Activated CD4-positive, alpha-beta T cell treated with anti-CD3 and anti-CD28 coated beads, Interleukin-2, amount 10 ng/mL, durations not matched to agents 24 days and 14 days (primary cell): ENCODE measurements at places on chromosomes 5 and 9. TPM values are rescaled to one million over a fixed set of nuclear protein-coding genes. Genes with fewer than 3 reads are reported as not detected.

Gene IFNA13
- not detected in 2 replicates for total RNA-seq

DNA sequence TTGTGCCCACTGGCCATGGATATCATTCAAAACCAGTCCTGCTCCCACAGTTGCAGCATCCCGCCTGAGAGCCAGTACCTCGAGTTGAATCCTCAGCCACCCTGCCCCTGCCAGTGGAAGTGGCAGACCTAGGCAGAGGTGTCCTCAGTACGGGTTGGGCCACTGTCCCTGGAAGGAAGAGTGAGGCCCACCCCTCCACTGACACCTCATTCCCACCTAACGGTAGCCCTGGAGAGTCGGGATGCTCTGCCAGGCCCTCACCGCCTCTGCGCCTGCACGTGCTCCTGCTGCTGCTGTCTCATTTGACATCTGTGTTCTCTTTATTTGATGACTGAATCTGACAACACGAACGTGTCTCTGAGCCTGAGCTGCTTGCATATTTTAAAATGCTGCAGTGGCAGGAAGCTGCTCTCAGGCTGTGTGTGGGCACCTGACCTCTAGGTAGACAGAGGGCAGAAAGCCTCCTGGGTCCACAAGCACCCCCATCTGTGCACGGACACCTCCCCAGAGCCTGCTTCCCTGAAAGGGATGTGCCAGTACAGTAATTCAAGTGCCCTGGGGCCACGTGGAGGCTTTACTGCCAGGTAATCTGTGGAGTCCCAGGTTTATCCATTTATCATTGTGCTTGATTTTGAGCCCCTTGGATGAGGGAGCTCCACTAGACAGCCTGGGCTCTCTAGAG, 194.7 kb downstream of the CACNA1B start:
- H3K27ac ChIP-seq = no peak overlapping the region
- no peaks in the 10 kb centered on the region for H3K27me3 ChIP-seq
- no peak for DNase-seq
- H3K4me3 ChIP-seq = no peak overlapping the region

- peaks cover 5% of the 10 kb centered on the region for H3K36me3 ChIP-seq
- peaks cover 6% of the 10 kb centered on the region for H3K4me1 ChIP-seq
- H3K27ac ChIP-seq = no peak overlapping the region
These were observed 6.4 kb upstream of the DCTN4 start for GRCh38 chr5:150765011-150765798.

DNA sequence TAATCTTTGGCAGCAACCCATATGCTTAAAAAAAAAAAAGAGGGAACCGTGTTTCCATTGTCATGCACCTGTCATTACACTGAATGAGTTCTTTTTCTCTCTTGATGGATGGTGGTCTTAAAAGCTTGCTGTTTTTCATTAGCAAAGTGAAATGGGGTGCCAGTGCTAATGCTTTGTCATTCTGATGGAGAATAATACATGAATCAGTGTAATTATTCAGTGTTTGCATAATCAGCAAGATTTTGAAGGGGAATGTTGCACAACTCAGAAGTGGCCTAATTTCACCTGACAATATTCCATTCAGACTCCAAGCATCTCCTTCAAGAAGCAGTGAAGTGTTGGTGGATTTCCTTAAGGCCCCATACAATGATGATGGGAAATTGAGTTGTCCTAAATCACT, 38.1 kb downstream of the MAP1B start:
- no peaks in the 10 kb centered on the region for H3K4me1 ChIP-seq
- no peak for DNase-seq
- no peak overlapping the region for H3K4me3 ChIP-seq
- no peaks in the 10 kb centered on the region for H3K36me3 ChIP-seq
- peaks cover 53% of the 10 kb centered on the region for H3K27me3 ChIP-seq
- H3K27ac ChIP-seq = no peak overlapping the region

DNA sequence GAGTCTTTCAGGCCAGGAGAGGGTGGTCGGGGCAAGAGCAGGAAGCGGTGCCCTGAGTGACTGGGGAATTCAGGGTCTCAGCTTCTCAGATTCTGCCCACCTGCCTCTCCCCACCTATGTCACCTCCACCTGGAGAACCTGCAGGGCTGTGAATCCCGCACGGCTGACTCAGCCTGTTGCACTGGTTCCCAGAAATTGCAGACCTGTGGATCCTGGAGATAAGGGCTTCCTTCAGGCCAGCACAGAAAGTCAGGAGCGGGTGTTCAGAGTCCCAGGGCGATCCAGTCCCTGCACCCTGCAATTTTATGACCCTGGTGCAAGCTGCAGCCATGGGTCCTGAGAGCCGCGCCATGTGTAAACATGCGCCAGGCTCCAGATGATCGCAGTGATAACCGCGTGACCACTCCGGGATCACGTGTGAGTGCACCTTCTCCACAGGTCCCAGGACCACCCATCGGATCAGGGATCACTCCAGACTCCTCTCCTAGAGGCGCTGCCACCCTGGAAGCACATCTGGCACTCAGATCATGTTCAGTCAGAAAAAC, 17.8 kb downstream of the IRX4 start:
- peaks cover 2% of the 10 kb centered on the region for H3K4me1 ChIP-seq
- no peak for DNase-seq
- no peaks in the 10 kb centered on the region for H3K36me3 ChIP-seq
- no peak overlapping the region for H3K27ac ChIP-seq

Gene SPATA31A3
- total RNA-seq = not detected in 2 replicates

- peaks cover 31% of the 10 kb centered on the region for H3K27me3 ChIP-seq
- H3K4me3 ChIP-seq = no peak overlapping the region
- H3K4me1 ChIP-seq = no peaks in the 10 kb centered on the region
- no peak overlapping the region for H3K27ac ChIP-seq
- no peaks in the 10 kb centered on the region for H3K36me3 ChIP-seq
These were observed 22.9 kb upstream of the SPATA31C2 start for GRCh38 chr9:88161144-88161543.

DNA sequence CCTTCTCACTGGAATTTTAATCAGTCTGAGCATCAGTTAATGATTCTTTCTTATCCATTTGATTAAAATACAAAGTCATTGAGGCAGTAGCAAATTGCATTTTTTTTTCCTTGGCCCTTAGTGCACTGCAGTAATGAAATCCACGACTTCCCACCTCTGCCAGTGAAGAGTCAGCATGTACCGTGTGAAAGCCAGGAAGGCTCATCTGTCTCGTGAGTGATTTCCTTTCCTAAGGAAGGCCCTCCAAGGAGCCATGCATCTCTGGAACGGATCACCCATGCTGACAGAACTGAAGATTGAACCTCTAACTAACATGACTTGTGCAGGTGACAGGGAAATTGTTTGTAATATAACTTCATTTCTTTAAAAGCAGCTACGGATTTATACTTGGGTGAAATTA, 51.6 kb downstream of the MED10 start:
- H3K27ac ChIP-seq = no peak overlapping the region
- no peak for DNase-seq
- no peaks in the 10 kb centered on the region for H3K36me3 ChIP-seq
- H3K27me3 ChIP-seq = no peaks in the 10 kb centered on the region
- no peak overlapping the region for H3K4me3 ChIP-seq
- H3K4me1 ChIP-seq = no peaks in the 10 kb centered on the region

Gene SH3RF2
- 0.02 and 0.05 TPM in 2 replicates for total RNA-seq

- no peak for DNase-seq
- no peaks in the 10 kb centered on the region for H3K4me1 ChIP-seq
- no peaks in the 10 kb centered on the region for H3K27me3 ChIP-seq
- H3K4me3 ChIP-seq = no peak overlapping the region
- no peaks in the 10 kb centered on the region for H3K36me3 ChIP-seq
- H3K27ac ChIP-seq = no peak overlapping the region
These were observed 637.6 kb upstream of the SGCD start for GRCh38 chr5:155689406-155689805.

- no peak for DNase-seq
- H3K36me3 ChIP-seq = no peaks in the 10 kb centered on the region
- H3K4me3 ChIP-seq = no peak overlapping the region
These were observed 290.0 kb downstream of the ARRDC3 start for GRCh38 chr5:91092859-91093783.
